AG08396 (cell line): ENCODE measurements at places on chromosomes 12 and 14.

DNA sequence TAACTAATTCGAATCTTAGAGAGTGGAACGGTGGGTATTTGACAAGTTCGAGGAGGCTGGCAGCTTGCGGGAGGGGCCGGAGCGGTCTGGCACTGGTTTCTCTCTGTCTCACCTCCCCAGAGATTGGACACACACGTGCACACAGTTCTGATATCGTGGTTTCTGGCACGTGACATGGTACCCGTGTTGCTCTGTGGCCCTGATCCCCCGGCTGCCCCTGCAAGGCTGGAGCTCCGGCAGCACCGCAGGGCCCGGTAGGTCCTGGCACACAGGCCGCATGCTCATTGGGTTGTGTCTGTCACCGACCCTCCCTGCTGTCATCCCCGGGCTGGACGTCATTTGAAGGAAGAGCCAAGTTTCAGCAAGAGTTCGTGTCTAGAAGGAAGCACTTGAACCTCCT, 82.7 kb downstream of the PPP2R5C start:
- no peak for DNase-seq

GRCh38 chr12:57098546-57098945, 9.6 kb downstream of the NAB2 start:
- no peak for DNase-seq

- no peak for DNase-seq
These were observed 292.1 kb downstream of the GLT1D1 start for GRCh38 chr12:129145381-129145780.

- DNase-seq, result no peak
These were observed 34.3 kb downstream of the TBC1D15 start for GRCh38 chr12:71873821-71874220.

GRCh38 chr12:5910790-5911548, 34.1 kb downstream of the ANO2 start:
- no peak for DNase-seq

GRCh38 chr12:1117371-1117770, 126.3 kb downstream of the ERC1 start:
- DNase-seq, result no peak

DNA sequence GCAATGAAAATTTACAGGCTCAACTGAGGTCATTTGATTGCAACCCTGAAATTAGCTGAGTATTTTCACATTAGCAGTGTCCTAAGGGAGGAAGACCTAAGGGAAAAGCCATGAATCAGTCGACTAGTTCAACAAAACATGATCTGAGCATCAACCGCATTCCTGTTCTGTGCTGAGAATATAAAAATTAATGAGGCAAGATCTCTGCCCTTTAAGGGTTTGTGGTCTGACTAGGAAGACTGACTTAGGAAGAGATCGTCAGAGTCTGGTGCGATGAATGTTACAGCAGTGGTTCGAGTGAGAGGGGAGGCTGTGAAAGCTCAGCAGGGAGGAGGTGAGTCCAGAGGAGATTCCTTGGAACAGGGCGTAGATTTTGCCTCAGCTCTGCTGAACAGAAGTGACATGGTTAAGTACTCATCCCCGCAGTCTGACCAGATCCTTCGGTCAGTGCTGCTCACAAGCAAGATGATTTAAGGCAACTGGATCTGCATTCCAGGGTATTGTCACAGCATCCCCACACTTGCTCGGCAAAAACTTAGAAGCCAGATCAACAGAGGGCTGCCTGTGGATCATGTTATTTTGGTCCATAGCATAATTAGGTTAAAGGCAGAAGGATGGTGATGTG, 49.6 kb downstream of the BMAL2 start:
- no peak for DNase-seq

DNA sequence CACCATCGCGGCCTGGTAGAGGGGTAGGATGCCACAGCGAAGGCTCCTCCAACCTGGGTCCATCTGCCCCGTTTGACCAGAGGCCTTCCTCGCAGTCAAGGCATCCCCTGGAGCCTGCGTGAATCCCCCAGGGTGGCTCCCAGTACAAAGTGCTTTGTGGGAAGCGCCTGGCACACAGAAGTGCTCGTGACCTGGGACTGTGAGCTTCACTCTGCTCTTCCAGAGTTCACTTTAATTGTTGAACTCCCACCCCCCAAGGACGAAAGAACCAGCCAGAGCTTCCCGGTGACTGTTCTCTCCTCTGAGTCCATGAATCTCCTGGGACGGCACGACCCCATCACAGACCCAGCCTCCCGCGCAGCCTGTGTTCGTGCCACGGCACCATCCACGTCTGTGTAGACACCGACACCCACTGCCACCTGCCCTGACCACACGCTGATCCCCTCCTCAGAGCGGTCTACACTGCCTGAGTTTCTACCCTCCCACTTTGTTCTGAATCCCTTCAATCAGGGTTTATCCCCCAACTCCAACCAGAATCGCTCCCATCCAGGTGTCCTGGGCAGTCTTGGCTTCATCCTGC, 15.9 kb downstream of the P2RX2 start:
- DNase-seq, result no peak

GRCh38 chr12:60279221-60279620, 683.4 kb downstream of the SLC16A7 start:
- peak; percentile 29 for DNase-seq

- DNase-seq, result no peak
These were observed 138.9 kb downstream of the HMGA2 start for GRCh38 chr12:65962921-65963861.

DNA sequence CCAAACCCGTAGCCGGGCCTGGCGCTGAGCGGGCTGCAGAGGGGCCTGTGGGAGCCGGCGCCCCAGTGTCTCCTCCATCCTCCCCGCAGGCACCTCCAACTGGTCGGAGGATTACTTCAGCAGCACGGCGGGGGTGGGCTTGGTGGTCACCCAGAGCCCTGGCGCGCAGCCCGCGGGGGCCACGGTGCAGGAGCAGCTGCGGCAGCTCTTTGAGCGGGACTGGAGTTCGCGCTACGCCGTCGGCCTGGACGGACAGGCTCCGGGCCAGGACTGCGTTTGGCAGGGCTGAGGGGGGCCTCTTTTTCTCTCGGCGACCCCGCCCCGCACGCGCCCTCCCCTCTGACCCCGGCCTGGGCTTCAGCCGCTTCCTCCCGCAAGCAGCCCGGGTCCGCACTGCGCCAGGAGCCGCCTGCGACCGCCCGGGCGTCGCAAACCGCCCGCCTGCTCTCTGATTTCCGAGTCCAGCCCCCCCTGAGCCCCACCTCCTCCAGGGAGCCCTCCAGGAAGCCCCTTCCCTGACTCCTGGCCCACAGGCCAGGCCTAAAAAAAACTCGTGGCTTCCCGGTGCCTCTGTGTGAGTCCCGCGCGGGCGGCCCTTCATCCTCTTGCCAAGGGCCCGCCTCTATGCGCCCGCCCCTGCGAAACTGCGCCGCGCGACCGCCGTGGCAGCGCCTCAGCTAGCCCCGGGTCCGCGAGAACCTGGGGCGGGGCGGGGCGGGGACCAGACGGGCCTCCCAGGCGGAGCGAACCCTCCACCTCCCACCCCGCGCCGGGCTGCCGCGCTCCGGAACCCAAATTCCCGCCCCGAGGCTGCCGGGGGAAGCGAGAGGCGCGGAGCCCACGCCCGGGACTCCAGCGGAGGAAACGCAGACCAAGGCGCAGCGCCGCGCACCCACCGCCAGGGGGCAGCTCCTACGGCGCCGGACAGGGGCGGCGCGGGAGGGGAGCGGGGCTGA, 8.3 kb downstream of the PLD4 start:
- DNase-seq, result peak; percentile 98

DNA sequence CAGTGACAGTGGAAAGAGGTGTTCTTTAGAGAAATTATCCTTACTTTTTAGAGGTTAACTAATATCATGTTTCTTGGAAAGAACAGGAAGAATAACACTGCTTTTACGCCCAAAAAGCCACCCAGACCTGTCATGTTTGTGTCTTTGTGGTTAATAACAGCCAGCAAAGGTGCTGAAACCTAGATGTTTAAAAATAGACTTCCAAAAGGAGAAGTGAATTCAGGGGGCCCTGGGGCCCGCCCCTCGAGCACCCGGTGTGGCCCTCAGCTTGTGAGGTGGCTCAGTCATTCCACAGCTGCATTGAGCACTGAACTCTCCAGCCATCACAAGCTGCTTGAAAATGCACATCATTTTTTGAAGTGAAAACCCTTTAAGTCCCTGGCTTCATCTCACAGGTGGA, 20.8 kb upstream of the AMN start:
- no peak for DNase-seq

DNA sequence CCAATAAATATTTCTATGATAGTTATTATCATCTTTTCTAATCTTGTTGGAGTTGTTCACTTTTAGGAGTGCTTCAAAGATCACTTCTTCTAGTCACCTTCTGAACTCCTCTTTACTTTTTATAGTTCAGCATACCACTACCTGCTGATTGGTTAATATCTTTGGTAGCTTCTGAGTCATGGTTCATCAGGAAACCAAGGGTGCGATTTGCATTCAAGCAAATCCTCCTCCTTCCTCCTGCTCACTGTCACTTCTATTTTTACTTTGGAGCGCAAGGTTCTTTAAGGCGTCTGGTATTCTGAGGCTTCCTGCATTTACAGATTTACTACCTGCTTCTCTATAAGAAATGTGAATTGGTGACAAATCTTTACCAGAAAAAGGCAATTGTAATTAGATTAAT, 24.0 kb downstream of the SYT1 start:
- DNase-seq, result no peak
